NCI-H526 treated with DMSO at 0.1 percent for 48 hours (cell line): ENCODE measurements at places on chromosomes 12 and 14.

DNA sequence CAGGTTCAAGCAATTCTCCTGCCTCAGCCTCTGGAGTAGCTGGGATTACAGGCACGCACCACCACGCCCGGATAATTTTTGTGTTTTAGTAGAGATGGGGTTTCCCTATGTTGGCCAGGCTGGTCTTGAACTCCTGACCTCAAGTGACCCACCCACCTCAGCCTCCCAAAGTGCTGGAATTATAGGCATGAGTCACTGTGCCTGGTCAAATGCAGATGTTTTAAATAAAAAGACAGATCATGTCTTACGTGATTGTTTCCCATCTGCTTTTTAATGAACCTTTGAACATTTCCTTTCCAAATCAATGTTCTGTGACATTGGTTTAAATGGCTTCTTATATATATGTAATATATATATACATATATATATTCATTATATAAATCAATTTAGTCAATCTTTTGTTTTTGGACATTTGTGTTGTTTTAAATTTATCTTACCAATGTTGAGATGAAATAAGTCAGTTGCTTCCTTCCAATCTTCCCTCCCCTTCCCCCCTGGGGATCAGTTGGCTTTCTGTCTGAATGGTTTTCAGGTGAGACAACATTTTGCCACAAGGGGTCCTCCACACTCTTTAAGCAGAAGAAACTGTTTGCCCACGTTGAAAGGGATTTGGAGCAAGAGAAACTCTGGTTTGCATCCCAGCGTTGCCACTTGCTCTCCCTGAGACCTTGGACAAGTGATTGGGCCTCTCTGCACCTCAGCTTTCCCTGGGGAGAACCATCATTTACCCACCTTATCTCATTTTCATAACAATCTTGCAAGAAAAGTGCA, 47.6 kb upstream of the RBM19 start:
- DNase-seq = peak; percentile 9

GRCh38 chr12:15278816-15279658, 43.3 kb upstream of the PTPRO start:
- DNase-seq = no peak

DNA sequence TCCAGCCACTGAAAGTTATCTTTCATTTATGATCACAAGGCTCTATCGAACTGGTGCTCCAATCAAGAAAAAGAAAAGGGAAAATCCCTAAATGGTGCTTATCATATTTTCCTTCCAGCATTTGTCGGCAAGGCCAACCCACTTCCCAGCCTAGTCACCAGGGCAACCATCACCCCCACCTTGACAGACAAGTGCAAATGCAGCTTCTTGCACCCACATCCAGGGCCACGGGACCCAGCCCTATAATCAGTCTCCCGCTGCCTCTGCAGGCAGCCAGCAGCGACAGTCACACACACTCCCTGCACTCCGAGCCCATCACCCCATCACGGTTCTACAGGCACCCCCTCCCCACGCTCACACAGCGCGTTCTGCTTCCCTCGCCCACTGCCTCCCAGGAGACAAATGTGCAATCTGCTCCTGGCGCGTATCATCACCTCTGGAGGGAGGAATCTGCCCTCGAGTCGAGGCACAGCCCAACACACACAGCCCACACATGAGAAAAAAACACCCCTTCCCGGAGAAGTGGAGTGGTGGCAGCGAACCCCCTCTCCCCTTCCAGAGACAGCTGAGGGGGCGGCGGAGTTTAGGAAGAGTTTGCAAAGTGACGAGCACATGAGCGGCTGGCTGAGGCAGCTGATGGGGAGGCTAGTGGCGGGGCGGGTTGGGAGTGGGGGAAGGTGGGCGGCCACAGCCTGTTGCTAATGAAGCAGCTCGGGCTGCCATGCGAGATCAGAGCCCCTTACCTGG, 9.3 kb upstream of the PPP4R4 start:
- DNase-seq = no peak

DNA sequence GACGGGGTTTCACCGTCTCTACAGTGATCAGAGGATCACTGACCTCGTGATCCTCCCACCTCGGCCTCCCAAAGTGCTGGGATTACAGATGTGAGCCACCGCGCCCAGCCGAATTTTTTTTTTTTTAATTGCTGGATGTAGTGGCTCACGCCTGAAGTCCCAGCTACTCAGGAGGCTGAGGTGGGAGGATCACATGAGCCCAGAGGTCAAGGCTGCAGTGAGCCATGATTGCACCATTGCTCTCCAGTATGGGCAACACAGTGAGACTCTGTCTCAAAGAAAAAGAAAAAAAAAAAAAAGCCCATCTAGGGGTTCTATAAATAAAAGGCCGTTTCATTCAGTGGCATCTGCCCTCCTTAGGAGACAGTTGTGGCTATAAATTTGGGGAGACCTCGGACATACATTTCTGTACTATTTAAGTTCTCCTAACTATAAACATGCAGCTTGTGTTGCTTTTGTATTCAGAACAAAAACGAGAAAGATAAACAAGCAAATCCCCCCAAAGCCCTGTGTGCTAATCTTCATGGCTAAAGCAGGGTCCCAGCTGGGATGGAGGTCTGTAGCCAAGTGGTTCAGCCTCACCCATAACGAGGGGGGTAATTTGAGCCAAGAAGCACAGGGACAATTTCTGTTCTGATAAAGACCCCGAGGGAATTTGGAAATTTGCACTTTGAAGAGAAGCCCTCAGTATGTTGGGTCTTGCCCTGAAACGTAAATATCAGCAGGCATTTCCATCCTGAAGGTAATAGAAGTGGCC, 35.0 kb upstream of the BCL7A start:
- DNase-seq = no peak

GRCh38 chr12:48787791-48788523, 932 bp downstream of the ADCY6 start:
- no peak for DNase-seq

- DNase-seq = no peak
Measured at GRCh38 chr14:102330806-102331205, 11.3 kb downstream of the ZNF839 start.

- no peak for DNase-seq
Measured at GRCh38 chr12:42692749-42693148, 103.2 kb upstream of the PRICKLE1 start.

DNA sequence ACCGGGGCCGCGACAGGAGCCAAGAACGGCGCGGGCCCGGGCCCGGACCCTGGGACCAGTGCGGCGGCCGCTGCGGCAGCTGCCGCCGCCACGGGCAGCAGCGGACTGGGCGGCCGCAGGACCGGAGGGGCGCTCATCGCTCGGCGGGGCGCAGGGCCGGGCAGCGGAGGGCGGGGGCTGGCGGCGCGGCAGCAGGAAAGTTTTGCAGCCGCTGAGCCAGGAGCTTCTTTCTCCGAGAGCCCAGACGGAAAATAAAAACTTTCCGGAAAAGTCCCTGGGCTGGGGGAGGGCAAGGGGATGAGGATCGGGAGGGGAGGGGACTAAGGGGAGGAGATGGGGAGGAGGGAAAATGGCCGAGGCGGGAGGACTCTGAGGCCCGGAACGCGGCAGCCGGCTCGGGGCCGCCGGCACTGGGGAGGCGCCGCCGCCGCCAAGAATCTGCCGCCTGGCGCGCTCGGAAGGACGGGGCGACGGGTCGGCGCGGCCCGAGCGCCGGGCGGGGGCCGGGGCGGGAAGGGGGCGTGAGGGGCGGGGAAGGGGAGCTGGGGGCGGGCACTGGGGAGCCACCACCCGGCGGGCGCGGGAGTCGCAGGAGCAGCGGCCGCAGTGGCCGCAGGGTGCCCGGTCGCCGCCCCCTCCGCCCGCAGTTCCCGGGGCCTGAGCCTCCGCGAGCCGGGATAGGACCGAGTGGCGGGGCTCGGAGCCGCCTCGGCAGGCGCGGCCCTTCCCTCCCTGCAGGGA, at the start of gene PRKD1:
PRKD1 (minus strand) TSS at position 472 of the 741 bp plus-strand sequence.
- DNase-seq = peak; percentile 29

DNA sequence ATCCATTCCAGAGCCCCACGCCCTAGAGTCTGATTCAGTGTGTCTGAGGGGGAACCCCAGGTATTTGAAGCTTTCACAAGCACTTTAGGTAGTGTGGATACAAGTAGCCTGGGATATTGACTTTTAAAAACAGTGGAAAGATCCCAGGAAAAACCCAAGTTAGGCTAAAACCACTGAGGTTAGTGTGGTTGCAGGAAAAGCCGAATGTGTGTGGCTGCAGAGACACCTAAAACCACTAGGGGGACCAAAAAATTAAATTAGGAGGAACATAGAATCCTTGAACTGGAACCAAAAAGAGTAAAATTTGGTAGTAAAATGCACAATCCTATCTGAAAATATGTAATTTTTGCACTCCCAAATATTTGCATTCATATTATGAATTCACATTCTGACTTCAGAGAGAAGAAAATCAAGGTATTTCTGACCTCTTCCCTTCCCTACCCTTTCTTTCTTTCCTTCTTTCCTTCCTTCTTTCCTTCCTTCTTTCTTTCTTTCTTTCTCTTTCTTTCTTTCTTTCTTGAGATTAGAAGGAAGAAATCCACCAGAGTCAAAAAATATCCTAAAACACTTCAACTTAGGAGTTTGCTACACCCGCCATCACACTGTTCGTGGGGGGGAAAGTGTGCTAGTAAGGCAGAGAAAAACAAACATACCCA, 37.8 kb downstream of the SLCO1A2 start:
- DNase-seq = peak; percentile 2
